Tibial nerve (tissue), 4 donors: ENCODE measurements at places on chromosomes 4 and X. TPM values are rescaled to one million over a fixed set of nuclear protein-coding genes. Genes with fewer than 3 reads are reported as not detected.

GLRB gene
- 2.2 TPM for total RNA-seq

CITED1 gene
- 1.7 TPM for total RNA-seq

GRCh38 chr4:6010789-6011188 lies 7.4 kb downstream of the C4orf50 start:
- H3K4me1 ChIP-seq = no peaks in the 10 kb centered on the region
- no peak for DNase-seq
- H3K27me3 ChIP-seq = no peaks in the 10 kb centered on the region
- H3K27ac ChIP-seq = no peak overlapping the region
- H3K4me3 ChIP-seq = no peak overlapping the region
- H3K36me3 ChIP-seq = no peaks in the 10 kb centered on the region

DNA sequence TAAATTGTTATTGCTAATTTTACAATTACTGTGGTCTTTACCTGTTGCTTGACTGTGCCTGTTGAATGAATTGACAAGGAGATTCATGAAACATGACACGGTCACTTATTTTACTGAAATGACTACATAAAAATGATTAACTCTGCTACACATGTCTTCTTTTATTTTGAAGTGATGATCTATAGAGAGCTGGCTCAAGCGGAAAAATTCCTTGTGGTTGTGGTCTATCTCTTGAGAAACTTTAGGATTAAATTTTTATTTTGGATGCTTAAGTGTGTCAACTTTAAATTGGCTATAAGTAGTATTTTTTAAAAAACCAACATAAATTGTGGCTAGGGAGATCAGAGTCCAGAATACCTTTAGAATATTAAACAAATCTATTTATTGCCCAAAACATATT lies 131.8 kb upstream of the PITX2 start:
- no peaks in the 10 kb centered on the region for H3K4me1 ChIP-seq
- H3K27me3 ChIP-seq = no peaks in the 10 kb centered on the region
- no peak overlapping the region for H3K27ac ChIP-seq
- no peak overlapping the region for H3K4me3 ChIP-seq

GRCh38 chr4:183478926-183479325 lies 25.9 kb upstream of the ING2 start:
- no peaks in the 10 kb centered on the region for H3K4me1 ChIP-seq
- H3K4me3 ChIP-seq = no peak overlapping the region
- H3K36me3 ChIP-seq = no peaks in the 10 kb centered on the region
- H3K27me3 ChIP-seq = no peaks in the 10 kb centered on the region

DNA sequence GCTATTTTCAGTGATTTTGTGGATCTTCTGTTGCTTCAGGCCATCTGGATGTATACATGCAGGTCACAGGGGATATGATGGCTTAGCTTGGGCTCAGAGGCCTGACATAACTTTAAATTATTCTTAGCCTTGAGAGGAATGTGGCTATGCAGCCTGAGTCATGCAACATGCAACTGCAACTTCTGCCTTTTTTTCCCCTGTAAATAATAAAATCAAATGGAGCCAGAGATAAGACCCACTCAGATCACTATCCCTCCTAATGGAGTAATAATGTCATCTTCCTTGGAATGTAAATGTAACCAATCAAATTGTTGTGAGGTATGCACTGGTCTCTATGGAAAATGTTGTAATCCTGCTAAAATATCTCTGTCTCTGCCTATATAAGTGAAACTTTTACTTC lies 54.9 kb downstream of the MAGEB17 start:
- DNase-seq = no peak
- no peaks in the 10 kb centered on the region for H3K27me3 ChIP-seq
- no peaks in the 10 kb centered on the region for H3K36me3 ChIP-seq
- no peak overlapping the region for H3K4me3 ChIP-seq
- H3K4me1 ChIP-seq = no peaks in the 10 kb centered on the region

- H3K4me1 ChIP-seq = no peaks in the 10 kb centered on the region
- no peak overlapping the region for H3K4me3 ChIP-seq
- DNase-seq = no peak
- H3K36me3 ChIP-seq = no peaks in the 10 kb centered on the region
- no peaks in the 10 kb centered on the region for H3K27me3 ChIP-seq
- no peak overlapping the region for H3K27ac ChIP-seq
These were observed 9.0 kb upstream of the CHIC2 start for GRCh38 chr4:54073271-54073880.

DNA sequence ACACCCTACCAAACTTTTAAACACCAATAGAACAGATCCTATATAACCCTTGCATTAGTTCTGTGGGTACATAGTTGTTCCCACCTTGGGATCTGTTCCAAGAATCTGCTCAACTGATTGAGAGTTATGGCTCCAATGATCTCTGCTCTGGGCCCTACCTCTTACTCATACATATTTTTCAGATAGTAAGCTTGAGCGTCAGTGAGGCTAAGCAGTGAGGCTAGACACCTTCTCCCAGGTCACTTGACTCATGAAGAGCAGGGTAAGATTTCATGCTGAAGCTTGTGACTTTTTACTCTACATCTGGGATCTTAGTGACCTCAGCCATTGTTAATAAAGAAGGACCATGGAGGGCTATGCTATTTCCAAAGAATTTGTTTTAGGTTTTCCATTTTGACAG lies 23.1 kb upstream of the TNIP3 start:
- H3K4me1 ChIP-seq = peaks cover 6% of the 10 kb centered on the region
- H3K27me3 ChIP-seq = no peaks in the 10 kb centered on the region
- H3K36me3 ChIP-seq = no peaks in the 10 kb centered on the region
- no peak overlapping the region for H3K27ac ChIP-seq
- no peak overlapping the region for H3K4me3 ChIP-seq
- no peak for DNase-seq

HOPX gene
- 2.4 TPM for total RNA-seq

- no peak for DNase-seq
- no peaks in the 10 kb centered on the region for H3K27me3 ChIP-seq
- H3K4me3 ChIP-seq = no peak overlapping the region
- no peaks in the 10 kb centered on the region for H3K4me1 ChIP-seq
- H3K27ac ChIP-seq = no peak overlapping the region
These were observed 646.7 kb downstream of the TLL1 start for GRCh38 chr4:166519774-166520173.

DNA sequence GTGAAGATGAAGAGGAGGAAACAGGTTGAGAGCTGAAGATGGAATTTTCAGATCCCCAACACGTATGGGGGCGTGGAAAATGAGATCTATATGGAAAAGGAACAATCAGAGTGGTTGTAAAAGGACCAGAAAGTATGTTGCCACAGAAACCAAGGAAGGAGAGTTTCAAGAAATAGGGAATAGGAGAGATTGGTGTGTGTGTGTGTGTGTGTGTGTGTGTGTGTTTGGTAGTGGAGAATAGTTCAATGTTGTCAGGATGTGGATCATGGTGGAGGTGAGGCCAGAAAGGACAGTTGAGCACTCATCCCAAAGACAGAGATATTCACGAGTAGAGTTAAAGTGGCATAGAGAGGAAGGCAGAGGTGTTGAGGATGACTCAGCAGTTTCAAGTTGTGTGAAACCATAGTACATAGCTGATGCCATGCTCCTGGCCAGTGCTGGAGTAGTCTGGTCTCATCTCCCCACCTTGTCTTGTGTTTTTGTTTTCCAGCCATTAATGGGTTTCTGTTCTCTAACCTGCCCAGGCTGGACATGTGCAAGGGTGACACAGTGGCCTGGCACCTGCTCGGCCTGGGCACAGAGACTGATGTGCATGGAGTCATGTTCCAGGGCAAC lies 36.1 kb downstream of the HEPH start:
- H3K4me1 ChIP-seq = no peaks in the 10 kb centered on the region
- H3K4me3 ChIP-seq = no peak overlapping the region
- DNase-seq = no peak

HTN1 gene
- total RNA-seq = not detected

- no peak for DNase-seq
- H3K4me3 ChIP-seq = no peak overlapping the region
- H3K36me3 ChIP-seq = peaks cover 28% of the 10 kb centered on the region
- H3K4me1 ChIP-seq = no peaks in the 10 kb centered on the region
- no peak overlapping the region for H3K27ac ChIP-seq
- H3K27me3 ChIP-seq = no peaks in the 10 kb centered on the region
These were observed 8.2 kb downstream of the MCTS1 start for GRCh38 chrX:120612086-120612485.

GRCh38 chrX:4930426-4930825 lies 1217.0 kb upstream of the PRKX start:
- H3K36me3 ChIP-seq = no peaks in the 10 kb centered on the region
- no peak for DNase-seq
- no peaks in the 10 kb centered on the region for H3K4me1 ChIP-seq
- no peaks in the 10 kb centered on the region for H3K27me3 ChIP-seq
- no peak overlapping the region for H3K27ac ChIP-seq

GRCh38 chr4:107993969-107994368 lies 4.3 kb downstream of the HADH start:
- peaks cover 28% of the 10 kb centered on the region for H3K4me1 ChIP-seq
- no peaks in the 10 kb centered on the region for H3K36me3 ChIP-seq
- H3K4me3 ChIP-seq = no peak overlapping the region
- no peak for DNase-seq
- H3K27me3 ChIP-seq = no peaks in the 10 kb centered on the region

- no peak for DNase-seq
- no peak overlapping the region for H3K4me3 ChIP-seq
- no peaks in the 10 kb centered on the region for H3K36me3 ChIP-seq
- no peaks in the 10 kb centered on the region for H3K4me1 ChIP-seq
These were observed 26.5 kb upstream of the HAND2 start for GRCh38 chr4:173556398-173557131.

DNA sequence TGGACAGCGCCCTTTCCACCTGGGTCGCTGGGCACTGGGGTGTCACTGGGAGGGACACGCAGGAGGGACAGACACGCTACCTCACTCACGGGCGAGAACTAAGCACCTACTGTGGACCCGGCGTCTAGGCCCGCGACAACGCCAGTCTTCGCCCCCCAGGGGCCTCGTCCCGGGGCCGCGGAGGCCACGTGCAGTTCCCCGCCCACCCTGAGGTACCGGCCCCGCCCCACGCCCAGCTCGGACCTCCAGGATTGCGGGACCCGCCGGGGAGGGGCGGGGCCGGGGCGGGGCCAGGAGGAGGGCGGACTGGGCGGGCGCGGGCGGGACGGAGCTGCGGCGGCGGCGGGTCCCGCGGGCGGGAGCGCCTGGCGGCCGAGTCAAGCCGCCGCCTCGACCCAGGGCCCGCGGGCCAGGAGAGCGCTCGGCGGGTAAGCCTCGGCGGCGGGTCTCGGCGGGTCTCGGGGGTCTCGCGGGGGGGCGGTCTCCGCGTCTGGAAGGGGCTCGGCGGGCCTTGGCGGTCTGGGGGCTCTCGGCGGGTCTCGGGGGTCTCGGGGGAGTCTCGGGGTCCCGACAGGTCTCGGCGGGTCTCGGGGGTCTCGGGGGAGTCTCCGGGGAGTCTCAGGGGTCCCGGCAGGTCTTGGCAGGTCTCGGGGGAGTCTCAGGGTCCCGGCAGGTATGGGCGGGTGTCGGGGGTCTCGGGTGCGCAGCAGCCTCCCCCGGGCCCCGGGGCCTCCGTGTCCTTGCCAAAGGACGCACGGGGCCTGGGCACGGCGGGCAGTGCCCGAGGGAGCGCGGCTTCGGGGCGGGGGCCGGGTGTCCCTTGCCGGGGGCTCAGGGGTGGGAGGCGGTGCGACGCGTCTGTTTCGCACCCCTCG lies at the start of gene SH3BP2:
Gene SH3BP2, plus strand, starts transcription at position 375 of the 875 bp plus-strand sequence. CDS start 27,533 bp downstream, outside the sequence.
- peak within 1 kb of the TSS; percentile 75 for H3K4me3 ChIP-seq
- peak within 1 kb of the TSS; percentile 68 for H3K27ac ChIP-seq

POLN gene
- total RNA-seq = 7.3 TPM

GAGE12F gene
- not detected for total RNA-seq

DNA sequence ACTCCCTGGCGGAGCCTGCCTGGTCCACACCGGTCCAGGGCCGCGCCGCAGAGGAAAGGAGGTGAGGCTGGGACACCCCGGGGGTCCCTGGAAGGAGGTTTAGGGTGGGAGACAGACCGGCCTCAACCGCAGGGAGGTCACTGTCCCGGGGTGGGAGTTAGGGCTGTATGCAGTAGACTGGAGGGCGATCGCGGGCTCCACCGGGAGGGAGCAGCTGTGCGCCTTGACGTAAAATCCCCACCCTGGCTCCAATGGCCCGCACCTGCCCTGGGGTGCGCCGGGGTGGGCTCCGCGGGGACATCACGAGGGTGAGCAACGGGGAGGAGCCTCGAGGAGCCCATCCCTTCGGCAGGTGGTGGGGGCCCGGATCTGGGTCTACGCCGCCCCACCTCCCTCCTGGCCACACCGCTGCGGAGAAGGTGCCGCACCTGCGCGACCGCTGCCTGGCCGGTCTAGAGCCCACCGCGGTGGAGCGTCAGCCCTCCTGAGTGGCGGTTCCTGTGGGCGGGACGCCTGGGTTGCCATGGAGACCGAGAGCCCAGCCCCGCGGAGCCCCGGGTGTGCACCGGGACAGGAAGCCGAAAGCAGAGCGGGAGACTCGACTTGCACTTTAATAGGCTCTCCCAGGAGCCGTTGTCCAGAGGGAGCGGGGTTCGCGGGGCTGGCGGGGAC lies 105.1 kb downstream of the ADRA2C start:
- no peaks in the 10 kb centered on the region for H3K36me3 ChIP-seq
- no peaks in the 10 kb centered on the region for H3K4me1 ChIP-seq
- no peak overlapping the region for H3K27ac ChIP-seq
- peaks cover 65% of the 10 kb centered on the region for H3K27me3 ChIP-seq

- peaks cover 9% of the 10 kb centered on the region for H3K4me1 ChIP-seq
- no peaks in the 10 kb centered on the region for H3K36me3 ChIP-seq
- H3K4me3 ChIP-seq = peak overlapping the region; percentile 65
- H3K27ac ChIP-seq = no peak overlapping the region
These were observed 790 bp downstream of the CLGN start for GRCh38 chr4:140426610-140427105.

DNA sequence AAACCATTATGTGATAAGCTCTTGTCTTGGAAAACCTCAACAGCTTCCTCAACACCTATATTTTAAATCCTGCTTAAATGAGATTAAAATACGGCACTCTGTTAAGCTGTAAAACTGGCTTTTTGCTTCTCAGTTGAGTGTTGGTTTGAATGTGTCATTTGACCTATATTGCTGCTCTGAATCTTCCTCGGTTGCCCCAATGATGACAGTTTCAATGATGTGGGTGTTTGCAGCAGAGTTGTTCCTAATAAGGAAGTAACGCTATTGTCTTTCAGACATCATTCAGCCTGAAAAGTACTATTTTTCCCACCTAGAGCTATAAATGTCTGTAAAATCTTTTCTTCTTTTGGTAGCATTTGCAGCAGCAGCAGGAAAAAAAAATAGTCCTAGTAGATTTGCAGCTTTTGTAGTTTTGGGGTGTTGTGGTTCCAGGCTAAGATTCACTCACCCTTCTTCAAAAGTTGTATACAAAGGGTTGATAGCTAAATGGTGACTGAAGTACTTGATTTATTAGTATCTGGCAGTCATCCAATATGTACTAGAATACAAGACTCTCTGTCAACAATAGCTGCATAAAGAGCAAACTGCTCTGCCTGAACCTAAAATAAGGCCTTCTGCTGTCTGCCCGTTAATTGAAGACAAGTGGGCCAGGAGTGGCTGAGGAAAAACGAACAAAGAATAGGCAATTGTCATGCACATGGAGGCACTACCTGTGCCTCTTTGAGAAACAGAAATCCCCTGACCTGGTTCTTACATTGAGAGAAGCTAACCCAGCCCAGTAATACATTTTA lies 333.1 kb downstream of the IL1RAPL1 start:
- H3K27ac ChIP-seq = no peak overlapping the region
- H3K36me3 ChIP-seq = no peaks in the 10 kb centered on the region
- no peaks in the 10 kb centered on the region for H3K4me1 ChIP-seq
